ENCODE measurements at places on chromosomes 7 and 10.

- DNase-seq, result peak; percentile 32
These were observed 812 bp upstream of the IDE start for GRCh38 chr10:92574548-92575261.

- DNase-seq, result no peak
These were observed 37.1 kb upstream of the ZRANB1 start for GRCh38 chr10:124904796-124905195.

GRCh38 chr10:124745252-124745651 is 1.1 kb upstream of the FAM53B start:
- DNase-seq, result no peak

DNA sequence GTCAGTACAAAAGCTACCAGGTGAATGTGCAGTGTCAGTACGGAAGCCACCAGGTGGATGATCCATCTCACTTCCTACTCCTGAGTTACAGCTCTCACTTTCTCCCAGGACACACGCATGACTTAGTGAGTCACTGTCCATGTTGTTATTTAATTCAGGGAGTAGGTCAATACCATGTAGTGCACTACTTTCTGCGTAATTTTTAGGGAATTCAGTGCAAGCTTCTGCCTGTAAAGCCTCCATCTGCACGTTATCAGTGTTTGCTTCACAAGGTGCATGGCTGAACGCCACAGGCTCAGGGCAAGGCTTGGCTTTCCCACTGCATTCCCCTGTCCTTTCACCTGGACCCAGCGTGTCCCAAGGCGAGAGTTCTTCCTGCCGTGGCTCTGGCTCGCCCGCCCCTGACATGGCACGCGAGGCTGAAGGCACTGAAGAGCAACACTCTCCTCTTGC is 59.5 kb downstream of the LARP4B start:
- no peak for DNase-seq

DNA sequence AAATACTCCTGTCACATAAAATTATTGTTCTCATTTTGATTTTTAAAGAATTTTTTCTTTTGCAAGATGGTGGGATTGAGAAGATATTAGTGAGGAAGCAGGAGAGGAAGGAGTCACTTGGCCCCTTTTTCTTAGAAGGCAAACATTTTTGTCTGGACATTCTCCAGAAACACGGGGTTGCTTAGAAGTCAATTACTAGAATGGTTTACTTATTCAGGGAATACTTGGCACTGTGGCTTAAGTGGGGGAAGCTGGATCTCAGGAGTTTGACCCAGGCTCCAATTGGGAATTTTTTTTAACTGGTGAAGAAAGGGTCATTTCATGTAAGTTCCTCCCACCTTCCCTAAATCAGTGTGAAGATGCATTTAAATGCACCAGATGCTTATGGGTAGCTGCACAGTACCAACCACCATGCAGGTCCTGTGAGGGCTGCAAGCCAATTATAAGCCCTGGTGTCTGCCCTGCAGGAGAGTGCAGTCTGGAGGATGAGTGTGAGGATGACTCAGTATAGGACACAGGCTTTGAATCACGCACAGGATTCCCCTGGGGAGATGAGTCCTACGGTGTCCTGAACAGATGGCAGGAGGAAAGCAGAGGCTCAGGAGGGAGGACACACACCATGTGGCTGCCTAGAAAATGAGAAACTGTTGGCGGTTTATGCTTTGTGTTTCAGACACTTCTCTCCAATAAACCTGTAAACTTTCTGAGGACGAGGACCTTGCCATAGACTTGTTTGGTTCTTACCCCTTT is 299.1 kb downstream of the PLXNA4 start:
- peak; percentile 19 for DNase-seq

DNA sequence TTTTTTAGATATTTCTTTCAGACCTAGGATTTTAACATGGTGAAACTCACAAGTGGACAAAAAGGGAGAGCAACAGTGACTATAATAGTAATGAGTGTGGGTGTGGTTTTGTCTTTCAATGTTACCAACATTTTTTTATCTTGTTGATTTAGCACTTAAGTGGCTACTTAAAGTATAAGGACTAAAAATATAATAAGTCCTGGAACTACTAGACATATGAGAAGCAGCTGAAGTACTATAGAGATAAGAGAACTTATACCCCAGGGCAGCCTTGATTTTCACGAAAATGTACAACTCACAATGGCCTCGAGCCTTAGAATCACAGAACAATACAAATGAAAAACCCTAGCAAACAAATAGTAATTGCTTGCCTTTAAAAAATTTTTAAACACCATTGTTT is 1151.8 kb downstream of the TYW1 start:
- no peak for DNase-seq

GRCh38 chr7:1232103-1232466 is 587 bp upstream of the UNCX start:
- DNase-seq, result no peak

DNA sequence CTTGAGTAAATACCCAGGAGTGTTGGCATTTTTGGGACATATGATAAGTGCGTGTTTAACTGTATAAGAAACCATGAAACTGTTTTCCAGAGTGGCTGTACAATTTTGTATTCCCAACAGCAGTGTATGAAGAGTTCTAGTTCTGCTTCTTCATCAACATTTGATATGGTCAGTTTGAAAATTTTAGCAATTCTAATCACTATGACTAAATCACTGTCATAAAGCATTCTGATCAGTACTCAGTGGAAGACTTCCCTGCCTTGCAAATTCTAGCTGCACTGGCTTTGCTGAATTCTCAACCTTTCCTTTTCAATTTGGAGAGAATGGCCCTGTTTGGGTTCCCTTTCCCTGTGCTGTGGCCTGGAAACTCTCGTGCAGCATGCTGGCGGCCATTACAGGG is 18.6 kb upstream of the FAM221A start:
- no peak for DNase-seq

GRCh38 chr10:124650820-124651401 is 93.3 kb downstream of the FAM53B start:
- DNase-seq, result no peak

- DNase-seq, result no peak
These were observed 378.6 kb downstream of the REEP3 start for GRCh38 chr10:63899673-63900300.

- DNase-seq, result peak; percentile 38
These were observed 13.8 kb upstream of the PPIF start for GRCh38 chr10:79333513-79333912.

GRCh38 chr7:8325067-8325466 is 63.1 kb upstream of the ICA1 start:
- no peak for DNase-seq

GRCh38 chr7:94655126-94655847 is 646 bp downstream of the SGCE start:
- peak; percentile 33 for DNase-seq

GRCh38 chr10:114174695-114175188 is 739 bp upstream of the CCDC186 start:
- DNase-seq, result peak; percentile 24

GRCh38 chr7:149776848-149777407 is 3.5 kb upstream of the ZNF467 start:
- DNase-seq, result no peak

DNA sequence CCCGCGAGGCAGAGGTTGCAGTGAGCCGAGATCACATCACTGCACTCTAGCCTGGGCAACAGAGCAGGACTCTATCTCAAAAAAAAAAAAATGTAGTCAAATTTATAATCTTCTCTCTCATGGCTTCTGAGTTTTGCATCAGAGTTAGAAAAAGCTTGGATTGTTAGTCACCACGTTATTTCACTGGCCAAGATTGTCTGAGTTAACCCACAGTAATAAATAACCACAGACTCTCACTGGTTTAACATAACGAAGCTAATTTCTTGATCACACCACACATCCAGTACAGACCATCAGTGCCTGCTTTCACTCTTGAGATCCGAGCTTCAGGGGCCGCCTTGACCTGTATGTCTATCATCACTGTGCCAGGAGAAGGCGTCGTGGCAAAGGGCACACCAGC is 116.8 kb upstream of the JCAD start:
- DNase-seq, result no peak

DNA sequence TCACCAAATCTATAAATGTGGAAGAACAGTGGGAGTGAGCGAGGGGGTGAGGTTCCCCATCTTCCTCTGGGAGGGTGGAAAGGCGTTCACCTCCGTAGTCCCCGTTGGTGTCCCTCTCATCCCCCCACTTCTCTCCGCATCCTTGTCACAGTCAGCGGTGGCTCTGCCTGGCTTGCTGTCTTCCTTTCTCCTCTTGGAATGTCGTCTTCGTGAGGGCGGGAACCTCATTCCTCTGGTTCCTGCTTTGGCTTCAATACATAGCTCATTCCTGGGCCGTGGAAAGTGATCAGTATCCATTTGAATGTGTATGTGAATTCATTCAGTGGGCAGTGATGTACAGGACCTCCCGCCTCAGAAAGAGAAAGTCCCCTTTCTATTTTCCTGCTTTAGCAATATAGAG is 289.4 kb downstream of the CAMK1D start:
- DNase-seq, result no peak

- DNase-seq, result peak; percentile 66
These were observed 115.5 kb upstream of the ZNF438 start for GRCh38 chr10:31147210-31147608.

DNA sequence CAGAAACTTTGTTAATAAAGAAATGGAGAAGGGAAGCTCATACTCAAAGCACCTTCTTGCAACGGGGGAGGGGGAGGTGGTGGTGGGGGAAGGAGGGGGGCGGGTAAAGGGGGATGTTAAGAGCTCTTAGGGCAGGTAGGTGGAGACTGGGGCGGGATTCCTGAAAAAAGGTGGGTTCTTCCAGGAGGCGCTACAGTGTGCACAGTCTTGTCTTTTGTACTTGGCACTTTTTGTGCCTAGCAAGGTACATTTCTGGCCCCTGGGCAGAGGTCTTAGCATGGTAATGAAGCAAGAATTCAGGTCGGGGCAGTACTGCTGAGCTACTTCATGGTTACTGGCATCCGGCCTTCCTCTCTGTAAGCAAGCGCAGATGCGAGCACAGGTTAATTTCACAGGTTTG is 15.2 kb upstream of the LAMB4 start:
- DNase-seq, result no peak

DNA sequence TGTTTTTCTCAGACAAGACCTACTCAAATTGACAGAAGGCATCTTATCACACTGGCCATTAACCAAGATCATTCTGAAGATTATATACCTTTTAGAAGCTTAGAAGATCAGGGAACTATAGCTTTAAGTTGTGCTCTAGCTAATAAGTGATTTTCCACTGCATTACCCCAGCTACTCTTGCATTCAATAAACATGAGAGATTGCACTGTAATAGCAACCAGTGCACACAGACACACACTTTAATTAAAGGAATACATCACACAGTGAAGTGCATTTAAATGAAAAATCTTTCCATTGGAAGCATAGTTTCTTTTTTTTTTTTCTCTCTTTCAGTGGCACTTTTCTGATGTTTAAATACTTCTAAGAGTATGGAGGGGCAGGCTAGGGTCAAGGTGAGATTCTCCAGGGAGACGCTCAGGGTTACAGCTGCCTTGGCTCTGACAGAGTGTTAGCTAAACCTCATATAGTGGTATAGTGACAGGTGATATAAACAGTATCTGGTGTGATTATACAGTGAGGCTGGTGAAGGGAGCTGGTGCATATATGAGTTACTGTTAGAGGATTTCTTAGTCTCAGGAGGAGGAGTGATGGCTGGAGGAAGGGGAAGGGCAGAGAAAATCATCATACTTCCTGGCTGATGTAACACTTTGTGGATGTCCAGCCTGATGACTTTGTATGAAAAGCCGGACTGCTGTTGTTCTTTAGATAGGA is 369.5 kb downstream of the SORCS3 start:
- no peak for DNase-seq

GRCh38 chr7:43570688-43571365 is 12.1 kb upstream of the STK17A start:
- DNase-seq, result no peak

DNA sequence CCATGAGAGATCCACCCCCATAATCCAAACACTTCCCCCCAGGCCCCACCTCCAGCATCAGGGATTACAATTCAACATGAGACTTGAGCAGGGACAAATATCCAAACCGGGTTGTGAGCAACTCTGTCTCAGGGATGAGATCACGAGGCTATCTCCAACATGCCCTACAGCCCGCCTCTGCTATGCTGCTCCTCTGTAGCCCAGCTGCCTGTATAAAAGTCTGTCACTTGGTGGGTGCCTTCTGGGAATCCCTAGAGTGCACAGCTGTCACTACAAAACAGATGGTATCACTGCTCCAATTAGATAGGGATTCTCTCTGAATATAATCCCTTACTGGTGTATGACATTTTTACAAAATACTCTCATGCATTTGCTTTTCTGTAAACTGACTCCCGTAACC is 114.9 kb upstream of the NANOS1 start:
- DNase-seq, result no peak

GRCh38 chr7:123717689-123718088 is 31.1 kb downstream of the WASL start:
- DNase-seq, result no peak

GRCh38 chr7:66668677-66669076 is 40.0 kb downstream of the KCTD7 start:
- no peak for DNase-seq

DNA sequence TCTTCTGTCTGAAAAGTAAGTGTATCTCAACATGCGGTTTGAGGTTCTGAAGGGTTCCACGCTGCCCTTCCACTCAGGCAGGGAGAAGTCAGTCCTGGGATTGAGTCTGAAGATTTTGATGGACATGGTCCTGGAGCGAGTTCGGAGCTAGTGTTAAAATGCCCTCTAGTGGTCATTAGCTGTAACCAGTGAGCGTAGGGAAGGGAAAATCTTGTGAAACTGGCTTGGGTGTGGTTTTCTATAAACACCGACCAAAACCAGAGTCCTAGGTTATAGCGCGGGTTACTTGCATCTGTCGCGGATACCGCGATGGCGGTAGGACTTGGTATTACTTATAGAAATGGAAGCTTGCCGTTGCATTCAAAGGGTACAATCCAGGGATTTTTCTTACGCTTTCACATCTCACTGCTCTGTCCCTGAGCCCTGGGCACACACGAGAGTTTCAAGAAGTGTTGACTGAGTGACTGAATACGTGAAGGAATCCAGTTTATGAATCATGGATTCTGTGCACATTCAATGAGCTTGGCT is 348.2 kb upstream of the C7orf33 start:
- DNase-seq, result peak; percentile 43

DNA sequence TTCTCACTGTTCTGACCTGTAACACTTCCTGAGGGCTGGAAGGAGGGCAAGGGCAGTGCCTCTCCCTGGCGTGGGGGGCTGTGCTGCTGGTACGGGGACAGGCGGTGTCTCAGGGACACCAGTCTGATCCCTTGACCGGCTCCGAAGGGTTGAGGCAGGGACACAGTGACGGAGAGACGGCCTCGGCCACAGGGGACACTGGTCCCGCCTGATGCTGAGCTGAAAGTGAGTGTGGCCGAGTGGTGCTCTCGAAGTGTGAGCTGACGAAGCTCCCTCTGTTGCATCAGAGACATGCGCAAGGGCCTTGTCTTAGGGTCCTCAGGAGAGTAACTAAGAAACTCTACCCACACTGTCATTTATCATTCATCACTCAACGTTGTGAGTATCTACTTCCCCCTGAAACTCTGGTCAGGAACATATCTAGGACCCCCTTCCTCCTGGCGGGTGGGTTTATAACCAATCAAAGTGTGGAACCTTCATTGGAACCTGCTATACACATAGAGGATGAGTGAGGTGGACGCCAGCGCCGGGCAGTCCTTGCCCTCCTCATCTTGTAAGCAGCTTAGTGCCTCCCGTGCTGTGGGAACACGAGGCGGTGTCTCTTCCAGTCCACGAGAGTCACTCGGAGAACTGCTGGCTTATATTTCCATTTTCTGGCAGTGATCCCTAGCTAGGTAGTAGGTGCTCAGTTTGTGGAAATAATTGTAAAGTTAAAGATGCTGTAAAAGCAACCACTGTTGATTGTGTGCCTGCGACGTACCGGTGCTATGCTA is 283.1 kb downstream of the DNAJB6 start:
- DNase-seq, result no peak

Measured in brain microvascular endothelial cell (primary cell).